Common myeloid progenitor, CD34-positive (primary cell): ENCODE measurements at places on chromosomes 13 and 19.

- no peak for DNase-seq
- H3K27me3 ChIP-seq = no peaks in the 10 kb centered on the region
- no peaks in the 10 kb centered on the region for H3K36me3 ChIP-seq
- peaks cover 21% of the 10 kb centered on the region for H3K4me1 ChIP-seq
- peak overlapping the region; percentile 84 for H3K4me3 ChIP-seq
- peak overlapping the region; percentile 70 for H3K27ac ChIP-seq
Measured at GRCh38 chr13:19632915-19633478, 462 bp upstream of the MPHOSPH8 start.

DNA sequence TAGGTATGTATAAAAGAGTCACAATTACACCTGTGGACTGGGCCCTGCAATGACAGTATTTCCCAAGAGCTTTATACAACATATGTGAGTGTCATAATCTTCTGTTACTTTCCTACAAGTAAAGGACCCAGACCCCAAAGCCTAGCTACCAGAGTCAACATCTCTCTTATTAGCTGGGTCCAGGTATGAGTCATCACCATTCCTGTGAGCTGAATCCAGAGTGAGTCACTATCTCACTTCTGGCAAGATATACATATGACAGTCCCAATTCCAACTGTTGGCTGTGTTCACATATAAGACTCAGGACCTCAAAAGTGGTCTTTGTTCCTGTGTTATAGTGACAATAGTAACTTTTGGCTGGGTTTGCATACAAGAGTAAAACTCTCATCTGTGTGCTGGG lies 46.7 kb downstream of the ZNF729 start:
- H3K27me3 ChIP-seq = no peaks in the 10 kb centered on the region
- H3K36me3 ChIP-seq = no peaks in the 10 kb centered on the region
- no peaks in the 10 kb centered on the region for H3K4me1 ChIP-seq
- H3K4me3 ChIP-seq = no peak overlapping the region
- H3K27ac ChIP-seq = no peak overlapping the region

DNA sequence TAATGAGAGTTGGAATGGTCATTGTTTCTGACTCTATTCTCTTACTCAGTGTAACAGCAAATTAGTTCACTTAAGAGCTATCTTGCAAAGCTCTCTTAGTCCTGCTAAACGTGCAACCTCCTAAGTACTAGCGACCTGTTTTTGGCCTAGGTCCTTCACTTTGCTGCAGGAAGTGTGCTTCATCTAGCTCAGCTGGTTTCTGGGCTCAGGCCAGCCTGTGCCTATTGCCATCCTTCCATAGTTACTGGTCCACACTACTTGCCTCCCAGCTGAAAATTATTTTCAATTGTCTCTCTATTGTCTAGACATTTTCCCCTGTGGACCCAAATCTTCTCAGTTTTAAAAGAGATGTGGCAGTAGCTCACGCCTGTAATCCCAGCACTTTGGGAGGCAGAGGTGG lies 561.3 kb downstream of the FGF9 start:
- no peak for DNase-seq
- H3K27ac ChIP-seq = no peak overlapping the region
- no peaks in the 10 kb centered on the region for H3K36me3 ChIP-seq
- no peaks in the 10 kb centered on the region for H3K27me3 ChIP-seq
- no peak overlapping the region for H3K4me3 ChIP-seq

GRCh38 chr13:23637829-23638228 lies 67.6 kb downstream of the TNFRSF19 start:
- H3K4me1 ChIP-seq = no peaks in the 10 kb centered on the region
- H3K27me3 ChIP-seq = no peaks in the 10 kb centered on the region
- no peak overlapping the region for H3K27ac ChIP-seq
- H3K36me3 ChIP-seq = no peaks in the 10 kb centered on the region
- DNase-seq = no peak

DNA sequence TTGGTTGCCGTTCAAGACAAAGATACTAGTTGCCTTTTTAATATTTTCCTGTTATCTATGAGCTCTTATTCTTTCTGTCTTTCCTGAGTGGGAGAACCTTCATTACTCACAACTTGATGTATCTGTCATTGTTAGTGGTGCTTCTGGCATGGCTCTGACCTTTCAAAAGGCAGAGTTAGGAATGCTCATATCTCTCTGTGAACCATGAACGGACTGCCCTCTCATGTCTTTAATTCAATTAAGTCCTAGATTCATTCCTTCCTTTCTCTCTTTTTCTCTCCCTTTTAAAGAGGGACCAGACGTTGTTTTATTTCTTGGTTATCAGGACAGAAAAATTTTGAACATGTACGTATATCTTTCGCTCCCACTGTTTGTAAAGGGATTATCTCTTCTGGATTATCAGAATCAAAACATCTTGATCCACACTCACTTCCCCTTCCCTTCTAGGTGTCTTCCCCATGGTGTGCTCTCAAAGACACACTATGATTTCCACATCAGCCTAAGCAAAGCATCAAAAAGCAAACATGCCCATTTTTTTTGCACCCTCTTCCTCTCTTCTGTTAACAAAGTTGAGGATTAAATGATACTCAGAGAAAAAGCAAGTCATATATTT lies 90.3 kb downstream of the LRCH1 start:
- no peaks in the 10 kb centered on the region for H3K36me3 ChIP-seq
- no peak overlapping the region for H3K27ac ChIP-seq
- H3K27me3 ChIP-seq = no peaks in the 10 kb centered on the region
- H3K4me1 ChIP-seq = peaks cover 11% of the 10 kb centered on the region
- DNase-seq = peak; percentile 32
- no peak overlapping the region for H3K4me3 ChIP-seq

DNA sequence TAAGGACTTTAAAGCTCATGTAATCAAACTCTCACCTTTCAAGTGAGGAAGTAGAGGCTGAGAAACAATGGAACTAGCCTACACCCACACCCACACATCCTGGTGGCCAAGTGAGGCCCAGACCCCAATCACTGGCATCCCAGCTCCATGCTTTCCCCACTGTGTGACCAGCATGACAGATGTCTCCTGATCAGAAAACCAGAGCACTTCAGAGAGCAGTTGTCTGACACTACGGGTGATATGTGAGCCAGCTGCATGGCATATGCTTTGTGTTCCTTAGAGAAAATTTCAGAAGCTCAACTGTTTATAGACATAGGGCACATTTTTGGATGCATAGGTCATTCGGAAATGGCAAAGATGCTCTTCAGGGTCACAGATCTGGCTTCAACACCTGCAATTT lies 315.2 kb downstream of the NDFIP2 start:
- no peaks in the 10 kb centered on the region for H3K27me3 ChIP-seq
- H3K4me1 ChIP-seq = no peaks in the 10 kb centered on the region
- H3K27ac ChIP-seq = no peak overlapping the region
- H3K36me3 ChIP-seq = no peaks in the 10 kb centered on the region
- DNase-seq = no peak

DNA sequence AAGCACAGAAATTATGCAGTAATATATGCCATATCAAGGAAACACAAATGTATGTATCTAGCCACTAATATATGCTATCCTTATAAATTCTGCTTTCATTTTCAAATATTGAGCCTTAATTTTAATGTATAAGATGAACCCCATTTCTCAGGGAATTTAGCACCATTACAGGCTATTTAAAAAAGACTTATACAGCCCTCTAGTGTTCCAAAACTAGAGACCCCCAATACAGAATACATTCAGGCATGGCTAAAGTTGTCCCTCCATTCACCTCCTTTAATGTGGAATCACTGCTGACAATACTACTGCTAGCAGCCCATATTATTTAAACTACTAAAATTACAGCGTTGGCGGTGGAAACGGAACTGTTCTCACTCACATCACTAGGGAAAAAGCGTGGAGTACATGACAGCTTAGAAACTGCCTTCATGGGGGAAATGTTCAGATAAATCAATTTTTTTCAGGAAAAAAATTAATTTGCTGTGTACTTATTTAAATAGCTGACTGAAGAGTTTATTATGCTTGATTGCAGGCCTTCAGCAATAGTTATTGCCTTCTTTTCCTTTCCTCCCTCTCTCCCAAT lies 541.0 kb downstream of the PCDH9 start:
- H3K4me1 ChIP-seq = no peaks in the 10 kb centered on the region
- no peak overlapping the region for H3K27ac ChIP-seq
- DNase-seq = peak; percentile 14
- no peaks in the 10 kb centered on the region for H3K36me3 ChIP-seq
- H3K27me3 ChIP-seq = no peaks in the 10 kb centered on the region

DNA sequence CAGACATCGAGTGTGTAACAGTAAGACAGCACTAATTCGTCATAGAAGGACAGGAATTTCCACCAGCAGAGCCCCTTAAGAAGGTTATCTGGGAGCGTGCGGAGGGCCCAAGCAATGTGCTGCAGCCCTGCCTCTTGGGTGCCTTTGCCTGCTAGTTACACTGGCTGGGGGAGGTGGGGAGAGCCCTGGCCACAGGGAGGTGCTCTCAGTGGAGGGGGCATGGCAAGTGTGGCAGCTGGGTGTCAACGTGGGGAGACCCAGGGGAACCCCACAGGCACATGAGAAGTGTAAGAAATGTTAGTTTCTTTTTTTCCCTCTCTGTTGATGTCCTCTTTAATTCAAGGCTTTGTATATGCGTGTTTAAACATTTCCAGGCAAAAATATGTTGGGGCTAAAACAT lies 50.9 kb upstream of the TMTC4 start:
- H3K4me1 ChIP-seq = no peaks in the 10 kb centered on the region
- no peak overlapping the region for H3K4me3 ChIP-seq
- H3K27ac ChIP-seq = no peak overlapping the region
- H3K36me3 ChIP-seq = no peaks in the 10 kb centered on the region

- H3K4me1 ChIP-seq = peaks cover 11% of the 10 kb centered on the region
- H3K27ac ChIP-seq = no peak overlapping the region
- H3K36me3 ChIP-seq = no peaks in the 10 kb centered on the region
- no peaks in the 10 kb centered on the region for H3K27me3 ChIP-seq
- no peak overlapping the region for H3K4me3 ChIP-seq
- peak; percentile 65 for DNase-seq
Measured at GRCh38 chr19:42521346-42522030, 6.8 kb downstream of the CEACAM1 start.

- H3K36me3 ChIP-seq = no peaks in the 10 kb centered on the region
- DNase-seq = no peak
- no peak overlapping the region for H3K4me3 ChIP-seq
- peaks cover 26% of the 10 kb centered on the region for H3K4me1 ChIP-seq
- H3K27ac ChIP-seq = no peak overlapping the region
Measured at GRCh38 chr13:43389983-43390382, 366.6 kb downstream of the DNAJC15 start.

DNA sequence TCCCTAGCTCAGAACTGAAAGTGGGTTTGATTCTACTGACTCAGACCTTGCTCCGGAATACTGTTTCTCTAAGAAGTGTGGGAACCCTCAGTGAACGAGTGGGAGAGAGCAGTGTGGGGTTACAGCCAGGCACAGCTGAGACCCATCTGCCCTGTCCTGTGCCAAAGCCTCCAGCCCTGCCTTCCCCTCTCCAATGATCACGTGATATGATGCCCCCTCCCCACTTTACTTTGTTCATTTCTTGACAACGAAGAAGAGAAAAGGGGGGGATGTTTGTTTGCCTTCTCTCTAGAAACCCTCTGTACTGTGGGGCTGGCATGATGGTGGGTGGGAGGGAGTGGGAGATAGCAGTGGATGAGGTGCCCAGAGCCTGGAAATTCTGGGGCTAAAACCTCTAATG lies 96.0 kb downstream of the RNASEH2B start:
- no peak overlapping the region for H3K27ac ChIP-seq
- H3K36me3 ChIP-seq = no peaks in the 10 kb centered on the region
- DNase-seq = no peak
- no peaks in the 10 kb centered on the region for H3K27me3 ChIP-seq
- peaks cover 9% of the 10 kb centered on the region for H3K4me1 ChIP-seq

GRCh38 chr13:73901324-73902068 lies 232.7 kb downstream of the KLF12 start:
- no peak overlapping the region for H3K27ac ChIP-seq
- H3K27me3 ChIP-seq = no peaks in the 10 kb centered on the region
- peaks cover 3% of the 10 kb centered on the region for H3K4me1 ChIP-seq
- H3K36me3 ChIP-seq = no peaks in the 10 kb centered on the region

- DNase-seq = no peak
- H3K27me3 ChIP-seq = no peaks in the 10 kb centered on the region
- peaks cover 27% of the 10 kb centered on the region for H3K4me1 ChIP-seq
- no peaks in the 10 kb centered on the region for H3K36me3 ChIP-seq
- H3K27ac ChIP-seq = peak overlapping the region; percentile 78
- H3K4me3 ChIP-seq = peak overlapping the region; percentile 93
Measured at GRCh38 chr19:3359015-3359918, 7.1 kb upstream of the NFIC start.

- no peak overlapping the region for H3K27ac ChIP-seq
- DNase-seq = peak; percentile 84
- peaks cover 16% of the 10 kb centered on the region for H3K27me3 ChIP-seq
- peaks cover 9% of the 10 kb centered on the region for H3K4me1 ChIP-seq
- H3K36me3 ChIP-seq = no peaks in the 10 kb centered on the region
Measured at GRCh38 chr19:9914315-9915207, 21.8 kb downstream of the OLFM2 start.

DNA sequence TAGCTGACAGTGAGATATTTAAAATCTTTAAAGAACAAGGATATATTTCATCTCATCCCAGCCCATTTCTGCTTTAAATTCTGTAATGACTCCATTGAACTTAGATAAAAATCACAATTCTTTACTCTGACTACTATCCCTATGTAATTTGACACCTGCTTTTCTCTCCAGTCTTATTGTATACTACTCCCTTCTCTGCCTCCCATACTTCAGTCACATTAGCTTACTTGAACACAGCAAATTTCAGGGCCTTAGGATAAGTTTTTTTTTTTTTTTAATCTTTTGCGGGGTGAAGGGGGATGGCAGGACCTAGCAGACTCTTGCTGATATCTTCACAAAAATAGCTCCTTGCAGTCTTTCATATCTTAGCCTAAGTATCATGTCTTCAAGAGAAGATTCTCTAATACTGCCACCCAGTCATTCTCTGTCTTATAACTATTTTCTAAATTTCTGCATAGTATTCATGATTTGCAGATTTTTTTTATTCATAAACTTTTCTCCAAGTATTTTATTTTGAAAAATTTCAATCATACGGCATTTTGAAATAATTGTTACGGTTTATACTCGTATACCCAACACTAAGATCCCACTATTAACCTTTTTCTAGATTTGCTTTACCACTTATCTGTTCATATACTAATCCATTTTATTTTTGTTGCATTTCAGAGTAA lies 151.4 kb downstream of the PCCA start:
- no peak overlapping the region for H3K4me3 ChIP-seq
- no peak for DNase-seq
- H3K27me3 ChIP-seq = no peaks in the 10 kb centered on the region
- peaks cover 4% of the 10 kb centered on the region for H3K4me1 ChIP-seq
- H3K36me3 ChIP-seq = no peaks in the 10 kb centered on the region
- no peak overlapping the region for H3K27ac ChIP-seq

DNA sequence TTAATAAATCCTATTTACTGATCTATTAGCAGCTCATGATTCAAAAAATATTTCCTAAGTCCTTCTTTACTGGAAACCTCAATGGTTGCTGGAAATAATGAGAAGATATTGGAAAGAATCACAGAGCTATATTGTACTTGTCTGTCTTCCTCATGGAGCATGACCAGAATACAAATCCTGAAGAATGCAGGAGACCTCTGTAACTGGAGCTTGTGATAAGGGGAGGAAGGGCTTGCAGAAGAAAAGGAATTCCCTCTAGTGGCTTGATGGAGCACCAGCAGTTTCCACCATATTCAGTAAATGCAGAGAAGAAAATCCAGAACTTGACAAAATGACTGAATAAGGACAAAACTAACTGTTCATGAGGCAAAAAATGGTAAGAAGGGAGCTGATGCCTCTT lies 1333.1 kb downstream of the EFNB2 start:
- no peaks in the 10 kb centered on the region for H3K27me3 ChIP-seq
- H3K36me3 ChIP-seq = no peaks in the 10 kb centered on the region
- peak; percentile 53 for DNase-seq
